WERI-Rb-1 (cell line): ENCODE measurements at places on chromosomes 13 and 19.

GRCh38 chr13:46620471-46620870 lies 67.5 kb downstream of the LRCH1 start:
- no peak for DNase-seq

- no peak for DNase-seq
These were observed 729 bp downstream of the STK11 start for GRCh38 chr19:1206150-1206863.

DNA sequence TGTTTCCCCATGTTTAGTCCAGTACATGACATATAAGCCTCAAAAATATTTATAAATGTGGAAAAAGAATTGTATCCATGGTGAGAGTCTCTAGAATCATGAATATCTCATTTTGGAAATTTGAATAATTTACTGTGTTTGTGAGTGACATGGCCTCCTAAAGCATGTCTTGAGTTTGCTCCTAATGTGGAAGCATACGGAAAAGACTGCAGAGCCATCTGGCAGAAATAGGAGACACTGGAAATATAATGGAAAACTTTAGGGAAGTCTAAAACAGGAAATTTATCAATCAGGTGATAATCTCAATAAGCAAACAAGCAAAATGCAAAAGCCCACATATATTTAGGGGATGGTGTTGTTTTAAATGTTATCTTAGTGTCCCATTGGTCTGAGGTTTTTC lies 465.0 kb downstream of the TDRD3 start:
- DNase-seq, result no peak

GRCh38 chr13:72025836-72026235 lies 158.8 kb upstream of the DACH1 start:
- DNase-seq, result no peak

DNA sequence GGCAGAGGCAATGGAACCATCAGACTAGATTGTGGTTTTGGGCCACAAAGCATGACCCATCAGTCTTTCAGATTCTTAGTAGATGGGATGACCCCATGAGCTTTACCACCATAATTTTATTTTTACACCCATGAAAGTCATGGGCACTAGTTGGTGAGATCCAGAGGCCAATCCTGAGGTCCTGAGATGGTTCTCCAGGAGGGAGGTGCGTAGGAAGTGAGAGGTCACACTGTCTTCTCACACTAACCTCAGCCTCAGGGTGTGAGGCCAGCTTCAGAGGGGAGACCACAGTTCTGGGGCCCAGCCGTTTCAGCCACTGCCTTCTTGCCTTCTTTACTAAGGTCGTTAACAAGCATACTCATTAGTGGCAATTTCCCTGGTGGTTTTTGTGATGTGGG lies 106.4 kb downstream of the AKAP11 start:
- no peak for DNase-seq

DNA sequence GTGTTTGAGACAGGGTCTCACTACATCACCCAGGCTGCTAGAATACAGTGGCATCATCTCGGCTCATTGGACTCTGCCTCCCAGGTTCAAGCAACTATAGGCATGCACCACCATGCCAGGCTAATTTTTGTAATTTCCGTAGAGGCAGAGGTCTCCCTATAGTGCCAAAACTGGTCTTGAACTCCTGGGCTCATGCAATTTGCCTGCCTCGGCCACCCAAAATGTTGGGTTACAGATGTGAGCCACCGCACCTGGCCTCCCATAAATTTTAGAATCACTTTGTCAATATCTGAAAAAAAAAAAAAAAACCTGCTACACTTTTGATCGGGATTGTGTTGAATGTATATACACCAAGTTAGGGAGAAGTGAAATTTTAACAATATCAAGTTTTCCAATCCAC lies 11.9 kb upstream of the PLEKHF1 start:
- no peak for DNase-seq

DNA sequence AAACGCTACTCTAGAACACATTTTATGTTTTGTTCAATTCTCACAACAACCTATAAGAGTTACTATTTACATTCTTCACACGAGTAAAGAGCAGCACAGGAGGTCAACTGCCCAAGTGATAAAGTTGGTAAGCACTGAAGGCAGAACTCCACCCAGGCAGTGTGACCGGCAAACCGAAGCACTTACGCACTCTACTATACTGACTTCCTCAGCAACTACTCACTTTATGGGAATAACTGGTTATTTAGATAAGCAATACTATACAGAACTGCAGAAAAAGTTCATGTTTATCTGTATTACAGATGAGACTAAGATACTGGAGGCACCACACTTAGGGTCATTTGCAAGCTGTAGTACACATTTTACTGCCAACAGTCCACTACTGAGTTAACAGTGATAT lies 28.8 kb downstream of the FOXO1 start:
- no peak for DNase-seq

GRCh38 chr13:33933810-33934209 lies 115.9 kb downstream of the RFC3 start:
- DNase-seq, result no peak

DNA sequence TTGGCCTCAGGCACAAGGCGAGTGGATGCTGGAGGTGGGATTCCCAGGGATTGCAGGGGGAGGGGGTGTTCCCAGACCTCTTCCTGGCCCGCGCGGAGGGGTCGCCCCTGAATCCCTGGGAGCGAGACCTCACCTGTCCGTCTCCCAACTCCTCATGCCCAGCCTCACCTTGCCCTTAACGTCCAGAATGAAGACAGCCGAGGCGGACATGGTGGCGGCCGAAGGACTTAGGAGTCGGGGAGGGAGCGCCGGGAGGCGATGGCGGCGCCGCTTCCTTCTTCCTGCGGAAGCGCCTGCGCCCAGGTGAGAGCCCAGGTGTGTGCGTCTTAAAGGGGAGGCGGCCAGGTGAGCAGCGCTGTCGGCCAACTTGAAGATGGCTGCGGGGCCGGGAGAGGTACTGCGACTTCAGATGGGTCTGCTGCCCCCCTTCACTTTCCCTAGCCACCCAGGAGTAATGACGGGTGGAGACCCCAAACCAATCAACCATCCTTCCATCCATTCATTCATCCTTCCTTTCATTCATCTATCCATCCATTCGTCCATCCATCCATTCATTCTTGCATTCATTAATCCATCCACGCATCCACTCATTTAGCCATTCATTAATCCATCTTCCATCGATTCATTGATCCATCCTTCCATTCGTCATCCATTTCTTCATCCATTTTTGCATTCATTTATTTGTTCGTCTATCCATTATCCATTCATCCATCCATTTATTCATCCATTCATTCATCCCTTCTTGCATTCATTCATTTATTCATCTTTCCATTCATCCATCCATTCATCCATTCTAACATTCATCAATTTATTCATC lies at the start of gene AP1M2:
Gene AP1M2, minus strand, starts transcription at position 291 of the 817 bp plus-strand sequence. Its CDS starts 81 bp downstream, at position 210.
- DNase-seq, result no peak

DNA sequence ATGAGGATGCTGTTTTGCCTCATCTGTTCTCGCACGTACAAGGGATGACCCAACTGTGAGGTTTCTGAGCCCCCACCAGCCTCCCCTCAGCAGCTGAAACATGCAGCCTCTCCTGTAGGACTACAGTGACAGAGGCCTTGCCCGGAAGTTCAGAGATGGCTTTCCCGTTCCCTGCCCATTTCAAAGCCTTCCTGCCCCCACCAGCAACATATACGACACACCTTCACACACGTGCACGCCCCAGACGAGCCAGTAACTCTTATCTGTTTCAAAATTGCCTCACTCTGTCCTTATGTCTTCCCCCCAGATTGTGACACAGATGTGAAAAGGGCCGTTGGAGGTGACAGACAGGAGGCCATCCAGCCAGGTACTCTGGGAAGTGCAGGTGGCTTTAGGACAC lies 95.8 kb downstream of the RAB20 start:
- no peak for DNase-seq

DNA sequence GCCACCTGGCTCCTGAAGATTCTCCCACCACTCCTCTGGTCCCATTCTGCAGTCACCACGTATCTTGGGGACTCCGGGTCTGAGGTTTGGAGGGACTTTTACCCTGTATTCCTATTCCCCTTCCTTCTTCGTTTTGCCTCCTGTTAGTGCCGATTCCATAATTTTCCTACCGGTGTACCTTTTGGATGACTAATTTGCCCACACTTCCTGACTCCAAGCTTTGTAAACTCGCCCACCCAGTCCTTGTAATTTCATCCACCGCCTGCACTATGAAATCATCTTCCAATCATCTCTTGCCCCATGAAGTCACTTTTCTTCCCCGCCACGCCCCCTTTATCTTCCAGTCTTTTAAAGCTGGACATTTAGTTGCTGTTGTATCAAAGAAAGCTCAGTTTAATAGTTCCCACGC lies 572 bp downstream of the UCHL3 start:
- DNase-seq, result no peak

DNA sequence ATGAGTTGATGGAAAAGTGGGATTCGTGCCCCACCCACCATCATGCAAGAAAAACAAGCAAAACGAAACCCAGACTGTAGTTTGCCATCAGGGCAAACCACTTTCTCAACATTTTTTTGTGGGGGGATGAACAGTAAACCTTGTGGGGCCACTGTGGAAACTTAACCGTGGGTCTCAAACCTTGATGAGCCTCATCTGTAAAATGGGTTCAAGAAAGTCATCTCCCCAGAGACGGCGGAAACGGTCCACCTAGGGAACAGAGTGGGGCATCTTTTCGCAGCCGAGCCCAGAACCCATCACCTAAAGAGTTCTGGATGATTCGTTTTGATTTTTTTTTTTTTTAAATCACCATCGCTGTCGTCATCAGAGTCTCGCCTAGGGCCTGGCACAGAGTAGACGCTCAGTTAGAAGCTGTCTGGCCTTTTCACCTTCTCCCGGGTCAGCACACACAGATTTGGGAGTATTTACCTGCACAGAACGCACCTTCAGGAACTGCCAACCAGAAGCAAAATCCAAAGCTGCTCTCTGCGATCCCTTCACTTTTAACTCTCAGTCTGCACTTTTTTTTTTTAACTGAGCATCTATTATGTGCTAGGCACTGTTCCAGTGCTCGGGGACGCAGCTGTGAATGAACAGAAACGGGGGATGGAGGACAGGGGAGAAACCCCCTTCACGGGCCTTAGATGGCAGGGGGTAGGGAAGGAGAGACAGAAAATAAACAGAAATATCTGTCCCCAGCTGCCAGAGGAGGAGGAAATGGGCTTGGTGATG lies 69.8 kb downstream of the CELF5 start:
- DNase-seq, result no peak
